AG04449 (cell line): ENCODE measurements at places on chromosomes 4 and X.

- DNase-seq, result no peak
Observed at GRCh38 chr4:123675567-123675966, 279.0 kb downstream of the SPRY1 start.

DNA sequence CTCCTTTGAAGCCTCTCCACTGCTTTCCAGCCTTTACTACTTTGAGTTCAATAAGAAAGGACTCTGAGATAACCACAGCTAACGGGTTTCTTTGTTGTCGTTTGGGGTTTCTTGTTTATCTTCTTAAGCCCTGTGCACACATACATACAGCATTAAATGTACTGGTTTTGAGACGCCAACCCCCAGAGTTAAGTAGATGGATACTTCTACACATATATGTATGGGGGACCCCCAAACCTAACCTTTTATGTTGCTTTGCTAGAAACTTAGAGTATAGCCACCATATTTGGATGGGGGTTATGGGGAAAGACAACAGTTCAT is 697 bp downstream of the CEP135 start:
- no peak for DNase-seq

DNA sequence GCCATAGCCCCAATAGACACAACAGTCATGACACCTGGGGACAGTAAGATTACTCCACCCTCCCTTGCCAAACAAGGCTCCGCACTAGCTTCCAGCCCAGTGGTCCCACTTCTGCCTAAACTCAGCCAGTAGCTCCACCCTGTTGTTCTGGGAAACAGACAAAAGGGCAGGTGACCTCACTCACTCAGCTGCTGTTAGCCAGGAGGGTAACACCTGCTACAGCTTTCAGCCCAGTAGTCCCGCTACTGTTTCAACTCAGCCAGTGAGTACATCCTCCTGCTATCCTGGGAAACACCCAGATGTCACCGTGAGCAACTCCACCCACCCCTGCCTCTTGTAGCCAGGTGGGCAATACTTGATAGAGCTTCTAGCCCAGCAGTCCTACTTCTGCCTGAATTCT is 162.7 kb upstream of the CPXCR1 start:
- DNase-seq, result no peak

DNA sequence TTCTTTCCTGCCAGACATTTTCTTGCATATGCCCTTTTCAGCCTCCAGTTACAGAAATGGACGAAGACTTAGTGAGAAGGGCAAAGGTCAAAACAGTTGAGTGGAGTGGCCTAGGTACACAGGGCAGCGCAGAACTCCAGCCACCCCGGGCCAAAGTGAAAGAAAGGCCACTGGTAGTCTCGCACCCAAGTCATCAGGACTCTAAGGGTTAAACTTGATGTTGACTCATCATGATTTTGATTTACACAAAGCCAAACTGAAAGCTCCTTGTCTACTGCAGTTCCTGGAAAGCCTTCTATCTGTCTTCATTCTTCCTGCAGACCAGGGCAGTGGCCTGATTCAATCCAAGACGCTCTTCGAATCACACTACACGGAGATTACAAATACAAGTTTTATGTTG is 2.6 kb upstream of the IL13RA1 start:
- no peak for DNase-seq

- DNase-seq, result no peak
Observed at GRCh38 chrX:134004084-134004483, 18.7 kb upstream of the GPC3 start.

DNA sequence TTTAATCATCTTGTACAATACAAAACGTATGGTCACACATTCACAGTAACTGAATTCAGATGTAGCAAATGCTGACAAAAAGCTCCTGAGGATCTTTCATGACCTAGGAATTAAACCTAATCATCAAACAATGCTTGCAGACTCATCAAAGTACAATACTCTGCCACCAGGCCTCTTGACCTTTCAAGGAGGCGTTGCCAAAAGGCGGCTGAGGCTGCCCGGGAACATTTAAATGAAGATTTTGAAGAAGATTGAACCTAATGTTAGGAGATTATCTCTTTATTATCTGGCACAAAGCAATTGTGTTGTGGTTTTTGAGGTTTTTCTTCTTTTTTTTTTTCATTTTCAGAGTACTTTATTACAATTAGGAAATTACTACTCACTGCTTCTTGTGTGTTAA is 340.5 kb downstream of the GALNTL6 start:
- DNase-seq, result no peak

DNA sequence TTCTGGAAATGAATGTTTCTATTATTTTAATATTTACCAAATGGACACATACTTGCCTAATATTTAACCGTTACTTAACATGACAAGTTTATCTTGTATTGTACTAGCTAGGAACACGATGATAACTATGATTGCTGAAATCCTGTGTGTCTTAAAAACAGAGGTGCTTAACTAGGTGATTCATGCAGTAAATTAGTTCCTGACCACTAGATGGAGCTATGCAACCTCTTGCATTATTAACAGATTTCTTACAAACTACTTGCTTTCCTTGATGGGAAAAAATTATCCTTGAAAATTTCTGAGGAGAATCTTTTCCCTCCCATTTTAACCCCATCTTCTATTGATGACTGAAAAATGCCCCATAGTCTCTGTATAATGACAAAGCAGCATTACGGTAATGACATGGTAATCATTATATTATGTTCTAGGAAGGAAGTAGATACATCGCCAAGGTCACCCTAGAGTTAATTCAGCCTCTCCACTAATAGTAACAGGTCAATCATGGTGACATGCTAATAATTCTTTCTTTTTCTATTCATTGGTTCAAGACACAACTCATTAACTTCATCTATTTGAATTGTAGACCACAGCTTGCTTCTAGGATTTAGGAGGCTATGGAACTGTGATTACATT is 844.2 kb downstream of the RAPGEF2 start:
- peak; percentile 12 for DNase-seq

DNA sequence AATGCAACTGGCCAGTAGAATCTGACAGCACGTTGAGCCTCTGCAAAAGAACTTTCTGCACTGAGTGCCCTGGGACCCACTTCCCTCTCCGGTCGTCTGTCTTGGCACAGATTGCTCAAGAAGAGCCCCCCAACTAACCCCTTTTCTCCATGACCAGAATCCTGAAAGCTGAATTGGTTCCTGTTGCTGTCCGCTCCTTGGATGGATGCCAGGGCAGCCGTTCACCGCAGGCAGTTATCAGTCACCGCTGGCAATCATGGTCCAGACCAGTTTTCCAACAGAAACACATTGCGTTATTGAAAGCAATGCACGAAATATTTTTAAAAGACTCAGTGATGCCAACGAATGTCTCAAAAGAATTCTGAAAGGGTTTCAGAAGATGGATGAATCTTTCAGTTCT is 733.7 kb upstream of the FRG1 start:
- no peak for DNase-seq

DNA sequence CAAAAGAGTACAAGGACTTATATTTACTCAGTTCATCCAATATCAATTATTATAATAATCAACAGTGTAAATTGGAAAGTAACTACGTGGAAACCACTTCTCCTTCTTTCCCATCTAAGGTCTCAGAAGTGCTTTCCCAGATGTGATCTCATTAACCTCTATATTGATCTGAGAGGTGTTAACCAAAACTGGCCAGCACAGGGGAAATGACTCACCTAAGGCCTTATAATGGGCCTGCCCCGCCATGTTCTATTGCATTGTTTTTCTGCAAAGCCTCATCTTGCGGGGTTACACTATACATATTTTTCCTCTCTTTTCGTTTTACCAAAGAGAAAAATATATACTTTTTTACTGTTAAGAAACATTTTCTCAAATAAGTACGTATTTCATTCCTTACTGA is 20.5 kb downstream of the RAB40A start:
- DNase-seq, result no peak

DNA sequence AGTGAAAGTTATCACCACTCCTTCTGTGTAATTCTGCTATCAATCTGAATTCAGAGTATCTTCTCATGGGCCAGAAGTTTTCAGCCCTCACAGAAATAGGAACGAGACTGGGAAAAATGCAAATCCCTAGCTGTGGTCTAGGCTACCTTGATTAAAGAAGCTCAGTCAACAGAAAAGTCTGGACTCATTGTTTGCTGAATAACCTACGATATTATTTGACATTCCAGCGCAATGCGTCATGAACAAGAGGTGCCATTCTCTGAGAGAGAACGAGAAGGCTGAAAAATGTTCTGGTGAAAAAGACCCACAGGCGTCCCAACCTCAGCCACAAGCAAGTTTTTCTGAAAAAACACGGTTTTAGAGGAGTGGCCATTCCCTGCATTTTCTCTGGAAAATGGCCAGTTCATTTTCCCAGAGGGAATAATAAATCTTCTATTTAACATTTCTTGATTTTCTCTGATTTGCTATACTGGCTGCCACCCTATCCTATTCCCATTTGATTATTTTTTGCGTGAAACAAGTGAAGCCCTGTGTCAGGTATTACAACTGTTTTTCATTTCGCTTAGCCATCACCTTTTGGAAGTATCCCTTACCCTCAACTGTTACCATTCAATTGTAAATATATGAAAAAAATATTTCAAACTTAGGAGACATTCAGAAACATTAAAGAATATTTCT is 1117.6 kb upstream of the PRKX start:
- DNase-seq, result no peak

- DNase-seq, result no peak
Observed at GRCh38 chrX:153190381-153190780, 11.3 kb downstream of the MAGEA1 start.
